ENCODE measurements at places on chromosomes 2 and 18. TPM values are rescaled to one million over a fixed set of nuclear protein-coding genes. Genes with fewer than 3 reads are reported as not detected.

RAB6C gene
- 0.25 TPM for total RNA-seq

DES gene
- total RNA-seq: not detected

HS6ST1 gene
- total RNA-seq: 83.1 TPM

DNA sequence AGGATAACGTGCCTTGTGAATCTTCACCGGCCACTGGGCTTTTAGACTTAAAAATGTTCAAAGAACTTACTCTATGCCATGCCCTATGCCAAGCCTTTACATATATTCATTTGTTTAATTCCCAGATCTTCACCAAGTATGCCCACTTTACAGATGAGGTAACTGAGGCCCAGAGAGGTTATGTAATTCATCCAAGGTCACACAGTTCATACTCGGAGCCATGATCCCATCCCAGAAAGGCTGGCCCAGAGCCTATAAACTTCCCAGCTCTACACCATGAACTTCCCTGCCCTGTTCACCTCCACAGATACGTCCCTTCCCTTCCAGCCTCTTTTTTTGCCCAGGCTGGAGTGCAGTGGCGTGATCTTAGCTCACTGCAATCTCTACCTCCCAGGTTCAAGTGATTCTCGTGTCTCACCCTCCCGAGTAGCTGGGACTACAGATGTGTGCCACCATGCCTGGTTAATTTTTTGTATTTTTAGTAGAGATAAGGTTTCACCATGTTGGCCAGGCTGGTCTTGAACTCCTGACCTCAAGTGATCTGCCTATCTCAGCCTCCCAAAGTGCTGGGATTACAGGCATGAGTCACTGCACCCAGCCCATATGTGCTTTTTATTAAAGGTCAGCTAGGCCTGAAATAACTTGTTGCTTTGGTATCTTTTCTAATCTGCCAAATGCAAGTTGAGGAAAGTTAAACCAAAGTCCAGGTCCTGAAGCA, 44.1 kb downstream of the MTHFD2 start:
- no peak for ATAC-seq

DNA sequence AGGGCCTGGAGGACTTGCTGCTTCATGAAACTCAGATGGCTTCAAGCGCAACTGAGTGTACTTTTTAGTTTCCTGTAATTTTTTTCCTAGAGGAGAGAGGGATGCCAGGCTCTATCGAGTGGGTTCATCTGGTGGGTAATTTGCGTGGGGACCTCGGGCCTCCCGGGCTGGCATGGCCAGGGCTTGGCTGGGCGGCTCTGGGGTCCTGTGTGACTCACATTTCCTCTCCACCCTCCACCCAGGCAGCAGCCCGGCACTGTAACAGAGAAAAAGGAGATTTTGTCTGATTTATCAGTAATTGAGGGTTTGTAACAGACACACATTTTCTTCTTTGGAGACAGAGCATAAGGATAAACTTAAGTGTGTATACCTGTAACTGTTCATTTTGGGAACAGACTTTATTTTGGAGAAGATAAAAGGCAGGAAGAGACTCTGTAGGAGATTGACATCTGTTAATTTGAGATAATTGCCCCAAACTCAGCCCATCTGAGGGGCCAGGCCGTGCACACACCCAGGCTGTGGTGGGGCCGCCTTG, 64.3 kb downstream of the NFATC1 start:
- no peak for ATAC-seq

DNA sequence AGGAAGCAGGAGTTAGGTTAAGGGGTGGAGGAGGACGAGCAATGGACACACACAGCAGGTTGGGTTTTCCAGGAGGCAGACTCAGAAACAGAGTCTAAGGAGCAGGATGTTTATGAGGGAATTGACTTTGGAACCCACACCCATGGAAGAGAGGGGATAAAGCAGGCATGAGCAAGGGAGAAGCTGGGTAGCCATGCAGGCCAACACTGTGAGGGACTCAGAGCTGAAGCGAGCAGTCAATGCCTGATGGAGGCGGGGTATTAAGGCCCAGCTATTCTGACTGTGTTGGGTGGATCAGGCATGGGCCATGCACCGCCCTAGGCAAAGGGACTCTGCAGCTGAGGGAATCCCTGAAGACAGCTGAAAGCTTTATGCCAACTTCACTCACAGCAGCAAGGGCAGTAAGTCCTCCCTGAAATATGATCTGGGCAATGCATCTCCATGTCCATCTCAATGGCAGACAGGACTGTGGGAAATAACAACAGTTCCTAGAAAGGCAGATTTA, 37.6 kb downstream of the TEX51 start:
- ATAC-seq: no peak

All from motor neuron (in vitro differentiated cells).